NCI-H1694 treated with DMSO at 0.1 percent for 48 hours (cell line): ENCODE measurements at places on chromosomes 12 and 14.

DNA sequence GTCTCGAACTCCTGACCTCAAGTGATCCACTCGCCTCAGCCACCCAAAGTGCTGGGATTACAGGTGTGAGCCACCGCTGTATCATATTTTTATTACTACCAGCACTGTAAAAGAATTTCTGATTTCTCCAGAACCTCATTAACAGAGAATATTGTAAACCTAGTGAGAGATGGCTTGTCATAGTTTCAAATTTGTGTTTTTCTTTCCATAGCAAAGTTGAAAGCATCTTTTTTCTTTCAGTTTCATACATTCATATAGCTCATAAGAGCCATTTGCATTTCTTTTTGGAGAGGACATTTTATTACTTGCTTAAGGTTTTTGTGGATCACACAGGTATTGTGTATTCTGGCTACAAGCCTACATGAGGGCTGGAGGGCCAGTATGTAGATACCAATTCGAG, 58.0 kb downstream of the MIS18BP1 start:
- DNase-seq: no peak

- no peak for DNase-seq
Measured at GRCh38 chr14:95535226-95536021, 574 bp downstream of the GLRX5 start.

GRCh38 chr14:76143642-76144041, 8.1 kb upstream of the GPATCH2L start:
- DNase-seq: no peak

DNA sequence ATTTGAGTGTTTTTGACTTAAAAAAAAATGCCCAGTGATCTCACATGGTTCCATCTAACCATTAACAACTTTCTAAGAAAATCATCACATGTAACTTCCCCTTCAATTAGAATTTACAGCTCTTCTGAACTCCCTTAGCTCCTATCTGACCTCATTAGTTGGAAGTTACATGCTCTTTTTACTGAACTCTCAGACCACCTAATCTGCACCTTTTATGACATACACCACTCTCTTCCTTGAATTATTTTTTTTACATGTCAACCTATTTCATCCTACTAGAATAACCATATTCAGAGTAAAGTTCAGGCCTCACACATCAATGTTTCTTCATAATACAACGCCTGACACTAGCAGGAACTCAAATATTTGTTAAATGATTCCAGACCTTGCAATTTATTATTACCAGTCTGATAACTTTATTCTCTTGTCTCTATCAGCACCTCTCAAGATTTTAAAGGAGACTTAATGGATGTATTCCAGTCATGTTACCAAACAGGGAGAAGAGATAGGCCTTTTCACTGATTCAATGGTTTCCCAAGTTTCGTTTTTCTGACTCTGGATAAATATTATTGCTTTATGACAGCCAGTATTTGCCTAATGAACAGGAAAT, 21.0 kb downstream of the EGLN3 start:
- DNase-seq: no peak

- no peak for DNase-seq
Measured at GRCh38 chr12:132397152-132397933, 68.0 kb upstream of the GALNT9 start.

GRCh38 chr12:54021432-54022013, 6.7 kb upstream of the HOXC6 start:
- peak; percentile 35 for DNase-seq

GRCh38 chr12:5689773-5690172, 255.3 kb downstream of the ANO2 start:
- no peak for DNase-seq

DNA sequence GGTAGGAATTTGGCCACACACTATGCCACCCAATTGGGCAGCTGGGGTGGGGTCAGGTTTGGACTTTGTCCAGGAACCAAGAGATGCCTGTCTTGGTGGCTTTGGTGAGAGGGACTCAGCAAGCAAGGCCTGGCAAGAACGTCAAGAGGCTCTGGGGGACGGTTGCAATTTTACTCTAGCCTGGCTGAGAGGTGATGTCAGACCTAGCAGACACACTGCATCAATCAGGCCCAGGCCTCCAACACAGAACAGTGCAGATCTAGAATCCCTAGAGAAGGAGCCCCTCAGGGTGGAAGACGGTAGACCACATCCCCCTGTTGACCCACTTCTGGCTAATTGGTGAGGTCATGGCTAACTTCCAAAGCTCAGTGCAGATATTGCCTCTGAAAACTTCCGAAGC, 1.6 kb upstream of the UNC119B start:
- DNase-seq: no peak

DNA sequence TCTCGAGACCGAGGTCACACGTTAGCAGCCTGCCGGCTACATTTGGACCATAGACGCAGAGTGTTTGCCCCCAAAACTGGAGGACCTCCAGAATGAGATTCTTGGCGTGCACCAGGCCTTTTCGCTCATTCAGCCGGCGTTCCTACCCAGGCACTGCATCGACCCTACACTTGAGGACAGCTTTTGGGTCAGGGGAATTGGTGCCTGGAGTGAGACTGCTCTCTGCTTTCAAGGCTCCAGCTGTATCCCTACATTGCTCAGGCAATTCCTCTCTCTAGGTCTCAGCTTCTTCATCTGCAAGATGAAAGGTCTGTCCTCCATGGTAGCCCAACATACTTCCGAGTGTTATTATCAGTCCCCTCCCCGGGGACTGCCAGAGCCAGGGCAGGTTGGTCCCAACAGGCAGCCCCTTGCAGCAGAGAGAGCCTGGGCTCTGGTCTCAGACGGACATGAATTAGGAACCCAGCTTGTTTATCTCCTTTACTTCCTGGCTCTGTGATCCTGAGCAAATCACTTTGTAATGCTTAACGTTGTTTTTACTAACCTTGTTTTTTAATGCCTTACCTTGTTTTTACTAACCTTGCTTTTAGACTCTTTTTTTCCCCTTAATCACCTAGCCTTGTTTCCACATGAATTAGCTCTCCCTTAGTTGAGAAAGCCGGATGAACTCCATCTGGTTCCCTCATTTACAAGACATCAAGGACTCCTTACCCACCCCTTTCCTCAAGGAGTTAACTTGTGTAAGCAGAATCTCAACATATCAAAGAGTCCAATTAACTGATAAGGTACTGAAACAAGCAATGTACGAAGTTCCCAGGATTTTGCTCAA, 892 bp downstream of the TCHP start:
- no peak for DNase-seq

DNA sequence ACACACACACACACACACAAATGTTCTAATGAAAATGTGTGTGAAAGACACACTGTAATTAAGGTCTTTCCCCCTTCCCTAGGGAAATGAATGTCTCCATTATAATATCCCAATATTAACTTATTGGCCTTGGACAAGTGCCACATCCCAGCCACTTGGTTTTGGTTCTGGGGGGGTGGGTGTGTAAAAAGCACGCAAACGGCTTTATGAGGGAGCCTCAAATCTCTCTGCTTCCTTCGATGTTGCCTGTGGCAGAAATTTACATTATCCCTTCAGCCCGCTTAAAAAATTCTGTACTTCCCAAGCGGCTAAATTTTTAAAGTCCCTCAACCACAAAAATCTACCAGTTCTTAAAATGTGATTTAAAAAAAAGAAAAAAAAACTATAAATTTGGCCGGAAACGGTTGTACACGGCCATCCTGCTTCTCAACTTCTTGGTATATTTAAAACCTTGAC, 432 bp downstream of the C14orf93 start:
- no peak for DNase-seq

DNA sequence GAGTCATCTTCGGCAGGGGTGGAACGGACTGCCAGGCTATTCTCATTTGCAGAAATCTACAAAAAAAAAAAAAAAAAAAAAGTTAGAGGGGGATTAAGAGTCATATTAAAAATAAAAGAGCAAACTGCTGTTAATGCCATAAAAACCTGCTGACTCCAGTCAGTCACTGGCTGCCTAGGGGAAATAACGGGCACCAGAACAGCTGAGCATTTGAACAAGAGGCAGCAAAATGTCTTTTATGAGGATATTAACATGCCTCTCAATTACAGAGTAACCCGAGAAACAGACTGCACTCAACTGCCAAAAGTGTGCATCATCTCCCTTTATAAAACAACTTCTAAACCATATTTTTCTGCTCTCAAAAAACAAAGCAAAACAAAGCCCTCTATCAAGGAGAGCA, 28.7 kb upstream of the CERS5 start:
- peak; percentile 2 for DNase-seq

- DNase-seq: peak; percentile 4
Measured at GRCh38 chr12:111274777-111275176, 94.1 kb downstream of the PHETA1 start.

- DNase-seq: no peak
Measured at GRCh38 chr12:118304093-118304492, 68.6 kb downstream of the TAOK3 start.

GRCh38 chr12:120628919-120629318, 11.5 kb upstream of the CABP1 start:
- DNase-seq: no peak
